ENCODE measurements at places on chromosomes 13 and 19. TPM values are rescaled to one million over a fixed set of nuclear protein-coding genes. Genes with fewer than 3 reads are reported as not detected.

The LIM2 gene
- total RNA-seq = not detected

The GAPDHS gene
- not detected for total RNA-seq

DNA sequence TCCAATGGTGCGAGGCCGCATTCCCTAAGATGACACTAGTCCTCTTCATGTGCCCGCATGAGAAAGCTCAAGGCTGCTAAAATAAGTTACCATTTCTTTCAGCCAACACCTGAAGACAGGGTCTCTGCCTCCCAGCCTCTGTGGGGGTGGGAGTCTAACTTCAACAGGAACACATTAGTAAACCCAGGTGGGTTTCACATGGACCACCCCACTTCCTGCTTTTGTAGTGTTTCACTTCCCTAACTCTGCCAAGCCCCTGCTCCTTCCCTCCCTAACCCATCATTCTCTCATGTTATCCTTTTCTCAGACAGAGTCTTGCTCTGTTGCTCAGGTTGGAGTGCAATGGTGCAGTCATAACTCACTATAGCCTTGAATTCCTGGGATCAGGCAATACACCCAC is 783.6 kb downstream of the UQCRFS1 start:
- H3K27me3 ChIP-seq = no peaks in the 10 kb centered on the region
- no peak overlapping the region for H3K4me3 ChIP-seq
- H3K36me3 ChIP-seq = no peaks in the 10 kb centered on the region
- H3K4me1 ChIP-seq = no peaks in the 10 kb centered on the region
- no peak for DNase-seq

DNA sequence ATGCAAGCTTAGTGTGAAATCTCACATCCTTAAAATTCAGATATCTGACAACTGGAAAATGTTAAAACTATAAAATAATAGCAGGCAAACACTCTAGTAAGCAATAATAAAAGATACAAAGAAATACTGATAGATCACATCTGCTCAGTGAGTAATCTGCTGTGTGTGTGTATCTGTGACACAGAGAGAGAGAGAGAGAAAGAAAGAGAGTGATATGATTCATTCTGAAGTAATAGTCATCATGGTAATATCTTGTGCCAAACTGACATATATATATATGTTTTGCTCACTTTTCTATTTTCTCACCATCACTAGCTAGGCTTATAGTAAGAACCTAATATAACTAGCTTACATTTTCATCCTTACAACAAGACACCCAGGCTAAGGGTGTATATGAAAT is 288.0 kb upstream of the SLITRK6 start:
- H3K27ac ChIP-seq = no peak overlapping the region
- no peaks in the 10 kb centered on the region for H3K27me3 ChIP-seq
- H3K4me1 ChIP-seq = no peaks in the 10 kb centered on the region
- no peak overlapping the region for H3K4me3 ChIP-seq
- DNase-seq = no peak

DNA sequence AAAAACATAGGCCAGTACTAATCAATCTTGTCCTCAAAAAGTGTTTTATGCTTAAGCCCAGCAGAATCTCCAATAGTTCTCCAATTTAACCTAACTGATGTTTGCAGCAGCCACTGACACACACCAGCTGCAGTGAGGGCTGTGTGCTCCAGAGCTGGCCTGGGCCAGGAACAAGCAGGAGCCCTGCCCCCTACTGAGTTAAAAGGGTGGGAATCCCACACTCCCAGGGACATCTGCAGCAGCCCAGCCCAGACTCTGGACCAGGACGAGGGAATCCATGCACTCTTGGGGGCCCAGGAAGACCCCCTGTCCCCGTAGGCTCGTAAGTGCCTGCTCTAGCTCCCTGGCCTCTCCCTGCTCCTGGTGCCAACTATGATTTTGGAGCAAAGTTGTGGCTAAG is 91.5 kb upstream of the ATXN8OS start:
- no peak overlapping the region for H3K27ac ChIP-seq
- H3K27me3 ChIP-seq = no peaks in the 10 kb centered on the region
- no peak for DNase-seq
- H3K4me1 ChIP-seq = no peaks in the 10 kb centered on the region

The GPR183 gene
- total RNA-seq = 11.8 TPM

- no peaks in the 10 kb centered on the region for H3K4me1 ChIP-seq
- DNase-seq = no peak
- no peak overlapping the region for H3K4me3 ChIP-seq
- H3K36me3 ChIP-seq = no peaks in the 10 kb centered on the region
- no peaks in the 10 kb centered on the region for H3K27me3 ChIP-seq
These were observed 10.0 kb downstream of the FNDC3A start for GRCh38 chr13:48985756-48986155.
